ENCODE measurements at places on chromosomes 12 and 14.

- DNase-seq, result no peak
These were observed 38.8 kb downstream of the DIO2 start for GRCh38 chr14:80172375-80173051.

DNA sequence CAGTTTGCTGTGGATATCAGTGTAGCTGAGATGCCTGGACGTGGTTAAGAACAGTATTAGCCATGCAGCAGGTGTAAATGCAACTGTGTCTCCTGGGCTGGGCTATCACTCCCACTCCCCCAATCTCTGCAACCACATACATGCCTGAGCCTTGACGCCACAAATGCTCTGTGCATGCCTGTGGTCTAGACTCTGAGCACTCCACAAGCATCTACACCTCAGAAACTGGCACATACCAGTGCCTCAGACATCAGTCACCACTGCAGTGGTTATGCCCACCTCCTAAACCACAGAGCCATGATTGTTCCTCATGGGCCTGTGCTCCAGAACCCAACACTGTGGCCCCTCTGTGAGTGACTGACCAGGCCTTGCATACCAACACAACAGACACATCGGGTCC is 226.8 kb upstream of the ALG10 start:
- no peak for DNase-seq

DNA sequence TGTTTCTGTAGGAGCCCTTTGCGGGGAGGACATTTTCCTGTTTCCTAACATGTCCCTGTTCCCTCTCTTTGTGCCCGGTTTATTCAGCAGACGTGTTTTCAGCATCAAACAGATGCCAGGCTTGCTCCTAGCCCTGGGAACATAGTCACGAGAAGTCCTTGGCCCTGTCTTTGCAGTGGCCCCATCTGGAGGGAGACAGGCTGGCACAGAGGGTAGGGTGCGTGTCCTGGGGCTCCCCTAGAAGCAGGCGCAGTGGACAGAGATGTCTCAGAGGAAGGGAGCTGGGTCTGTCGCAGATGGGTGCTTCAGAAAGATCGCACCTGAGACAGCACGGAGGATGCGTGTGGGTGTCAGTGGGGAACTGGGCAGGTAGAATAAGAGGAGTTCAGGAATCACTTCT is 75.0 kb upstream of the DYNC1H1 start:
- DNase-seq, result no peak

GRCh38 chr12:12608557-12608957 is 3.1 kb upstream of the CREBL2 start:
- DNase-seq, result no peak

DNA sequence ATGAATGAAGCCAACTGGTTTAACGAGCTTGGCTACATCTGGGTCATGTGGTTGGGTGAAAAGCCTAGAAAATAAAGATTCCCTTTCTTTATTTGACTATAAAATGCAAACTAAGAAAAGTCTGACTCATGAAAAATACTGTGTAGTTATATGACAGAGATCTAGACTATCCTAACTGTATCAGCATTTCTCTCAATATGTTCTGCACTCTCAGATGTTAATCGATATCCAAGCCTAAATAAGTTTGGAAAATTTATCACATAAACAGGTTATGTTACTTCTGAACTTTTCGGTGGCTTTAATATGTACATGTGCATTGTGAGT is 133.1 kb downstream of the DAAM1 start:
- no peak for DNase-seq

DNA sequence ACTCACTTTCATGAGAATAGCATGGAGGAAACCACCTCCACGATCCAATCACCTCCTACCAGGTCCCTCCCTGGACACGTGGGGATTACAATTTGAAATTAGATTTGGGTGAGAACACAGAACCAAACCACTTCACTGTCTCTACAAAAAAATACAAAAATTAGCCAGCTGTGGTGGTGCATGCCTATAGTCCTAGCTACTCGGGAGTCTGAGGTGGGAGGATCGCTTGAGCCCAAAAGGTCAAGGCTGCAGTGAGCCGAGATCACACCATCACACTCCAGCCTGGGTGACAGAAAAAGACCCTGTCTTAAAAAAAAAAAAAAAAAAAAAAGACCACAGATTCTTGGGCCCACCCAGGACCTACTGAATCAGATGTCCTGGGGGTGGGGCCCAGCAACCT is 28.3 kb downstream of the BRI3BP start:
- DNase-seq, result no peak

GRCh38 chr12:112175361-112176155 is 50.2 kb downstream of the TRAFD1 start:
- DNase-seq, result no peak

- DNase-seq, result no peak
These were observed 777.9 kb upstream of the TMEM132C start for GRCh38 chr12:127489061-127489460.

DNA sequence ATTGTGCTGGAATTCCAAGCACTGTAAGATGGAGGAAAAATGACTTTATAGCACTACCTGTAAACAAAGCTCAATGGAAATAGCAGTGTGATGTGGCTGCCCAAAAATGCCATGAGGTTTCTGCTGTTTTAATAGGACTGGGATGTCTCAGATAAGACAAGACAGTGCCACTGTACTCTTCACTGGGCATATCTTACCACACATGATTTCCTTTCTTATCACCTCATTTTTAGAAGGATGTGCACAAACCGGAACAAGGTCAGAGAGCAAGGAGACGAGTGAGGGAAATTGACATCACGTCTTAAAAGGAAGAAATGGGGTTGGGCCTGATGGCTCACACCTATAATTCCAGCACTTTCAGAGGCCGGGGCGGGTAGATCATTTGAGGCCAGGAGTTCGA is 38.4 kb upstream of the FGD4 start:
- DNase-seq, result no peak

DNA sequence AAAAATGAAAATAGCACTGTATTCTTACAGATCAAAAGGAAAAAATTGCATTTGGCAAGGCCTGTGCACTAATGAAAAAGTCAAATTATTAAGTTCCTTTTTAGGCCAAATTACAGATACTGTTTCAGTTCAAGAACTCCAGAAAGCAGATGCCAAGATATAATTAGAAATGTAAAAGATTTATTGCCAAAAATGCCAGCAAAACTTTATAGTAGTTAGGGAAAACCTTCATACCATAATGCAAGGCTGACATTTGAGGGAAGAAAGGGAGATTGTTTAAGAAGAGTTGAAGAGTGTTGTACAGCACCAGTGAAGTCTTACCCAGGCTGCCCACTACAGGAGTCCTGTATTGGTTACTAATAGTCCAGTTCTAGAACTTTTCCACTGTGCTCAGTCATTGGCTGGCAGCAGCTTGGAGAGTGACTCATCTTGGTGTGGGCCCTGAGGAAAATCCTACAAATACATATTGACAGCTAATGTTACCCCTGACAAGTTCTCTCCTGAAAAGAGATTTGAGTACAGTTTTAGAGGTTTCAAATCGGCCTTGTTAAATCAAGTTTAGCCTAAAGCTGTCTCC is 600.4 kb downstream of the C12orf50 start:
- DNase-seq, result no peak

DNA sequence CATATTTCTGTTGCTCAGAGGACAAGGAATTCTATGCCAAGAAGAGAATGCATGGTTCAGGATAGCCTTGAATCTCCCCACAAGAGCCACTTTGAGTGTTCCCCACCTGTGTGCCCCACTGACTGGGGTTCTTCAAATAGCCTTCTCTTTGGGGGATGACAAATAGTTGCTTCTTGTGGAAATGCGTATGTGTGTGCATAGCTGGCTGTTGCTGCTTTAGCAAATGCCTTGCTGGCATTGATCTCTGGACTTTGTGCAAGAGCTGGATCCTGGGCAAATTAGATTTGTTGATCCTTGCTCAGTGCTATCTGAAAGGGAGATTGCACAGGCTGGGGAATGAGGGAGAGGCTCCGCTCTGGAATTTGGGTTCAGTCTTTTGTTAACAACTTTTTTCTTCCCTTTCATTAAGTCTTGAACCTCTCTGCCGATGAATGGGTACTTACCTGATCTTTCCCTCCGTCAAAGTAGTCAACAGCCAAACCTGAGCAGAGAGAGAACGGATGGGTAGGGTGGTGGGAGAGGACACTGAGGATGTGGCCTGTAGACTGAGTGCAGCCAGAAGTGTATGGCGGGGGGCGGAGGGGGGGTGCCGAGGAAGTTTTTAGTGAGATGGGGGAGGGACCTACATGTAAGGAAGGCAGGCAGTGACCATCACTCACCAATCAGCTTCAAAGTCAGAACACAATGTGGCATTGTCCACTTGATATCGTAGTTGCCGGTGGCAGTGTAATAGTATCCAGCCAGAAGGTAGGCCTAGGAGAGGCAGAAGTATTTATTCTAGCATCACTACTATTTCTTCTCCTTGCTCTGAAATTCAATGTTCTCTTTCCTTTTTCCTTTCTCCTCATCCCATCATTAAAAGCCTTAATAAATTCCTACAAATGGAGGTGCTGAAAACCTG is 10.7 kb downstream of the EMG1 start:
- no peak for DNase-seq

GRCh38 chr14:74290415-74290814 is 12.3 kb downstream of the ABCD4 start:
- DNase-seq, result no peak

DNA sequence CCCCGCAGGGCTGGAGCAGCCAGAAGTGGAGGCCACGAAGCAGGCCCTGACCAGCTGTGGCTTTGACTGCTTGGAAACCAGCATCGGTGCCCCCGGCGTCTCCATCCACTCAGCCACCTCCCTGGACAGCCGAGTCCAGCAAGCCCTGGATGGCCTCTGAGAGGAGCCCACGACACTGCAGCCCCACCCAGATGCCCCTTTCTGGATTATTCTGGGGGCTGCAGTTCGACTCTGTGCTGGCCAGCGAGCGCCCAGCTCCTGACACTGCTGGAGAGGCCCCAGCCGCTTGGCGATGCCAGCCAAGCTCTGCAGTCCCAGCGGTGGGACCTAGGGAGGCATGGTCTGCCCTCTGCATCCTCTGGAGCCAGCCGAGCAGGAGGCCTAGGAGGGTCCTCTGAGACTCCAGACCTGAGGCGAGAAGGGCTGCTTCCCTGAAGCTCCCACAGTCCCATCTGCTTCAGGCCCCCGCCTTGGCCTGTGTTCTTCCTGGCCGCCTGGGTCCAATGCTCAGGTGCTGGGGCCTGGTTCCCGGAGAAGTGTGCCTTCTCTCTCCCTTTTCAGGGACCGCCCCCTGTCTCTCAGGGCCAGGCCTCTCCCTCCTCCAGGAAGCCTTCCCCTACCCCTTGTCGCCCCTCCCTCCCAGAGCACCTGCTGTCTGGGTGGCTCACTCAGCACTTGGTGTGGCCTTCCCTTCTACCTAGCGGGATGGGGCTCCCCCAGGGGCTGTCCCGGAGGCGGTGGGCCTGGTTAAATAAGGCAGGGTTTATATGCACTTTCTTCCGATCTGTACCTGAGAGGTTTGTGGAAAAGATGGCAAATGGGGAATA is 23.0 kb downstream of the MVK start:
- DNase-seq, result no peak

DNA sequence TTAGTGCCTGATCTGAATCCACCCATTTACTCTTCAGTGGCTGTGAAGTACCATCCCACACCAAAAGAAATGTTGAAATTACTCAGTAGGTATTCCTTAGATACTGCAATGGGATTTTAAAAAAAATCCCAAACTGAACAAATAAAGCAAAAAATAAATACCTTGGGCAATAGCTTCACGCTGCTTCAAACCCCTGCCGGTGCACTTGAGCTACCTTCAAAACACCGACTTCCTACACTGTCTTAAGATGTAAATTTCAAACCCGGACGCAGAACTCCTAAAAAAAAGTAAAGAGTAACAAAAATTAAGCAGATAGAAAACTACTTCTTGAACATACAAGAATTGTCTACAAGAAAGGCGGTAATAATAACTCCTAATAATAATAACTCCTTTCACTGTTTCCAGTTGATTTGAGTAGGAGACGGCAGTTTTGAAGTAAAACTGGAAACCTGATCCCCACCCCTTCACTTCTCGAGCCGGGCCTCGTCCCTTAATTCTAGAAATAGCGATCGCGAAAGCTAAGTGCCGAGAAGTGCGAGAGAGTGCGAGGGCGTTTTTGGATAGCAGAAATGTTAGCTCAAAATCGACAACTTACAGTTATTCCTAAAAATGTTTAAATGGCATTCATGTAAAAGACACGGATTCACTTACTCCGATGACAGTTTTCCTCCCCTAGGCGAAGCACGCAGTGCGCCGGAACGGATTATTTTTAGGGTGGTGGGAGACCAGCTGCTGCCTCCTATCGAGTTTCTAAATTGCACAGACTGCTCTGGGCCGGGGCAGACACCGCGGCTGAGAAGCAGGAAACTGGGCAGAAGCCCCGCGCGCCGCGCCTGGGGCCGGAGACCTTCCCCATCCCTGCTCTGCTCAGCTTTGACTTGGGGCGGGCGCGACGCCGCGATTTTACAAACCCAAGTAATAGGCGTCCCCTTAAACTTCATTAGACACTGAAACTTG is at the start of gene ABCC9:
ABCC9 (minus strand) TSS at position 878 of the 957 bp plus-strand sequence. CDS start 4,752 bp downstream, outside the sequence.
- DNase-seq, result no peak
